NCI-H460 (cell line): ENCODE measurements at places on chromosomes 3 and 15.

- no peak for DNase-seq
Measured at GRCh38 chr3:24415824-24416223, 78.8 kb downstream of the THRB start.

- DNase-seq: no peak
Measured at GRCh38 chr3:30858894-30859389, 35.5 kb downstream of the GADL1 start.

GRCh38 chr15:53837263-53837662 lies 77.8 kb upstream of the WDR72 start:
- DNase-seq: no peak

DNA sequence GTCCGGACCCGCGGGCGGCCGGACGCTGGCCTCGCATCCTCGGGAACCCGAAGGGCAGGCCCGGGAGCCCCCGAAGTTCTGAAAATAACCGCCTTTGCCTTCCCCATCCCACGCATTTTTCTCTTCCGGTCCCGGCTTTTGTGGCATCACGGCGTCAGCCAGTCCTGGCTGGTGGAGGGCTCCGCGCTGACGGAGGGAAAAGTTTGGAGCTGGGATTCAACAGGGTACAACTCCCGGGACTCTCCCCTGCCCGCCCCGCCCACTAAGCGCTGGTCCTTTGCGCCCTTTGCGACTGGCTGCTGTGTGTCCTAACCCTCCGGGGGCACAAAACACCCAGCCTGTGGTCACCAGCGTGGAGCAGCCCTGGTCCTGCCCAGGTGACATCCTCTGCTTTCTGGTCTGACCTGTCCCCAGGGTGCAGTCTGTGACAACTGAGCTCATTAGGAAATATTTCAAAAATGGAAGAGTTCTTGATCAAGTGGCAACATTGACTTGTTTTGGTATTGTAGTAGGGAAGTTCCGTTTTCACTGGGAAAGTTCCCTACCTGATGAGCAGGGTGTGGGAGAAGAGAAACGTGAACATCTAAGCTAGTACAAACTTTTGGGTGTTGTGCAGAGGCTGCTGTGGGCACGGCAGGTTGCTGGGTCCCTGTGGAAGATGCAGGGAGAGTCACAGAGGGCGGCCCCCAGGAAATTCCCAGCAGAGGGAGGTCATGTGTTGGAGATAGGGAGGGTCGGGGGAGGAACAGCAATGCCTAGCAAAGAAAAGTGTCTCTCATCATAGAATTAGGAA lies 775 bp downstream of the ARNT2 start:
- DNase-seq: no peak

DNA sequence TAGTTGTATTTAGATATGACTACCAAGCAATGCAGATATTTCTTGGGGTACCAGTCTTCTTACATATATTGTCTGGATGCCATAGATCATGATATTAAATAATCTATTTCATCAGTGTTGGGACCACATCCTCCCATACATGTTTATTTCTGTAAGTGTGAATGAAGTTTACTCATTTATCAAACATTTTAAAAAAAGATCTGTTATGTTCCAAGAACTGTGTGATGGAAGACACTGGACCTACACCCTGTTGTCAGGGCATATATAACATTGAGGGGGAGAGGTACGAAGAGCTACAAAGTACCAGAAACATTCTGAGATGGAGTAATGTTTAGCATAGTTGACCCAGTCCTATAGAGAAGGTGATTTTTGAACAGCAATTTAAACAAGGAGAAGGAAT lies 26.6 kb downstream of the MBNL1 start:
- no peak for DNase-seq

DNA sequence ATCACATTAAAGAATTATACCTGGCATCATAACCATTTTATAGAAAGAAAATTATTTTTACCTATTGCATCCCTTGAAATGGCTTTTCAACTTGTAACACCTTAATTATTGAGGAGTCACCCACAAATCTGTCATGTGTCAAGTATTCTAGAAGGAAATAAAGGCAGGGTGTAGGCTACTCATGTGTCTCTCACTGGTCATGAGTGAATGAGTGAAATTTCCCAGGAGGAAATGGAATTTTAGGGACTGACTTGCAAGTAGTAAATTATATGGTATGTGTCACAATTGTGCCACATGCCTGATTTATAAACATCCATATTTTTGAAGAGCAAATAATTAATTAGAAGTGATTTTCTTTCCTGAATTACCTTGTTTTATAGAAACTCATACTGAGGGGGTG lies 310.5 kb upstream of the ADAMTS9 start:
- DNase-seq: no peak

- DNase-seq: no peak
Measured at GRCh38 chr3:121431726-121432517, 113.9 kb downstream of the POLQ start.

DNA sequence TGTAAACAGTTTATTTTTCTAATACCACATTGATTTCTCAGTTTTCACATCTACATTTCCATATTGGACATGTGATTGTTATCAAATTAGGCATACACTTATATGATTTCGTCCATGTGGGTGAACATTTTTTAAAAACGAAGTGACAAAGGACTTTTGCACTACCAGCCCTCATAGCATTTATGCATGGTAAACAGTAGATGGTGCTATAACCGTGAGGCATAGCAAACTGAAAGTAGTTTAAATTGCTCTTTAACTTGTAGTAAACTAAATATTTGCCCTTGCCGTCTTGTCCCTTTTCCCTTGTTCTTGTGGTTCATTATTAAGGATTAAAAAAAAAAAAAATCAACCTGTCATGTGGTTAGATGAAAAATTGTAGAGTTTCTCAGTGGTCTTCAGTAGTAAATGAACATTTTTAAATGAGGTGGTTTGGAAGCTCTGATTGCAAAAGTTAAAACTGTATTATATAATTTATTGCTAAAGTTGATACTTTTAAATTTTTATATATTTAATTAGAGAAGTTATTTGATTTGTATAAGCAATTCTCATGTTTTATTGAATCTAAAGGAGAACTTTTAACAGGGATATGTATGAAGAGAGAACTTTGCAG lies 24.0 kb downstream of the STX19 start:
- DNase-seq: peak; percentile 15
